Activated CD4-positive, alpha-beta memory T cell treated with anti-CD3 and anti-CD28 coated beads, Interleukin-2, amount 10 ng/mL, durations not matched to agents 7 days and 5 days (primary cell): ENCODE measurements at places on chromosomes 12 and 14. TPM values are rescaled to one million over a fixed set of nuclear protein-coding genes. Genes with fewer than 3 reads are reported as not detected.

DNA sequence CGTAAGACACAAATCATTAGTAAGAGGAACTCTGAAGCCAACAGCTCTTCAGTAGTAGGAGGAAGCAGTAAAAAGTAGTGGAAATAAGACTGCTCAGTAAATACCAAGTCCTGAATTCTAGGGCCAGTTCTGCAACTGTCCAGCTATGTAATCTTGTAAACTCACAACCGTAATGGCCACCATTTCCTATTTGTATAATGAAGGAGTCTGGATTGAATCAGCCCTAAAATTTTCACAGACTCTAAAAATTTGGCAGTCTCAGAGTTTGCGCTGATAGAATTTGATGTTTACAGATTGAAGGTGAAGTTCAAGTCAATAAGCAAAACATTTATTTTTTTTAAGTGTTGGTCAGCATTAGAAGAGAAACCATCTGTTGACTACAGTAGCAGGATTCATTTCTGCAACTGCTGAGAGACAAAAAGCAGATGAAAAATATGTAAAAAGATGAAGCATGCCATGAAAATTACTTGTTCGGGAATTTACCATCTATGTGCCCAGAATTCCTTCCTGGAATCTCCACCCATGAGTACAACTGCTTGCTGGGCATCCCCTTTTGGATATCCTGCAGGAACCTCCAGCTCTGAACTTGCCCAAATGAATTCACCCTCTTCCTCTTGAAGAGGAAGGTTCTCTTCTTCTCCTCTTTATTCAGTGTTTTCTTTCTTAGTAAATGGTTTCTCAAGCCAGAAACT, 47.5 kb downstream of the GALNT4 start:
- no peak for DNase-seq

DNA sequence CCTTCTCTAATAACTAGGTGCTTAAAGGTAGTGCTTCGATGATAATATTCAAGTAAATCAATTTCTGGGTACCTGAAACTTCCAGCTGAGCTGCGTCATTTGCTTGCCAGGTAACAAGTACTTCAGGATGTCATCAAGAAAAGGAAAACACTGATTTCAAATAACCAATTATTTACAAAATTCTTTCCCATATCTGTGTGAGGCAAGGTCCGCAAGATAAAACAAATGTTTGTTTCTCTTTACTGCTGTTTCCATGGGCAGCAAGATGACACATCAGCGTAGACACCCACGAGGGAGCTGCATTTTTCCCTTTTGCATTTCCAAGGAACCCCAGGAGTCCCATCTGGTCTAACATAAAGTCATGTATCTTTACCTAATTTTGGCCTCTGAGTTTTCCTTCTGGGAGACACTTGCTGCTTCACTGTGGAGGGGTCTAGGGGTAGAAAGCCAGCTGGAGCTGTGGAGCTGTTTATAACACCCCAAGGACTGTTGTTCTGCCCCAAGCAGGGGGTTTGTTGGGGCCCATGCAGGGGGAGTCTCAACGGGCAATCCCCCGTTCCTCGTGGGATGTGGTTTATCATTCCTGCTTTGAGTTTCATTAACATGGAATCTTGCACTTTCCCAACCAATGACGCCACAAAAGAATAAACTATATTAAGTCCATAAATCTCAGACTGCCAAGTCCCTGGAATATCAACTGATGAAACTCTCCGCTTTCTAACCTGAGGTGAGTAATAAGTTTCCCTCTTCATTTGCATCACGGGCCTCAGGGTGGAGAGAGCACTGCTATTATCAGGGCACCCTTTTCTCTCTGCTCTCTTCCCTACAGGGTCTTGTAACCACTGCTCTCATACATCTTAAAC, 112.8 kb upstream of the PELI2 start:
- DNase-seq = no peak

DNA sequence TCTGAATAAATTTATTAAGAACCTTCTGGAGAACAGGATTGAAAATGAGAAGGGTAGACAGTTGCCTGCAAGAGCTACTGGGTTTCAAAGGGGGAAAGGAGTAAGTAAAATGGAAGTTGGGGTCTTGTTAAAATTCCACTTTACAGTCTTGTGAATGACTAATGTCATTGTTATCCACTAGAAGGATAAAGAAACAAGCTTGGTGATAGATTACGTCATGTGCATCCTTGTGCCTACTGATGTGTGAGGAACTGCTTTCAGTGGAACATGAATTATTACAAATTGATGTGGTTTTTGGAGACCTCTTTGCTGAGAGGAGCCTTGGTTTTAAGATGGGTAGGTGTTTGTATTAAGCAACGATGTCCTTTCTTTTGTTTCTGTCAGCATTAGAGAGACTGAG, 272.5 kb upstream of the PRICKLE1 start:
- no peak for DNase-seq

GRCh38 chr14:61498303-61498702, 176.9 kb downstream of the PRKCH start:
- no peak for DNase-seq

DNA sequence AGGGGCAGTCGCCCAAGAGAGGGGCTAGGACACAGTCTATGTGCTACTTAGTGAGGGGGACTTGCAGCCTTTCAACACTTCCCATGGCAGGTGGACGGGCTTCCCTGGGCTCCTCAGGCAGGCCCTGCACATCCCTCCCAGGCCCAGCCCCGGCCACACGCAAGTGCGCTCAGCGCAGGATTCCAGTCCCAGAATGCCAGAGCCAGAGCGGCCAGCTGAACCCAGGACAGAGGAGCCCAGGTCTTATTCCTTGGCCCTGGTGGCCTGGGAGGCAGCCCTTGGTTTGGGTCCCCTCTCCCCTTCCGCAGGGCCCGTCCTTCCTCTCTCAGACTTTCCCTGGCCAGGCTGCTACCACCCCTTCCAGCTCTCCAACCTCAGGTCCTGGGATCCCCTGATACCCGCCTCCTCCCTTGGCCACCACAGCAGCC, 12.0 kb downstream of the DLK1 start:
- DNase-seq = no peak

IRAK3 gene
- 1.8 TPM for total RNA-seq

MGP gene
- total RNA-seq = not detected

DNA sequence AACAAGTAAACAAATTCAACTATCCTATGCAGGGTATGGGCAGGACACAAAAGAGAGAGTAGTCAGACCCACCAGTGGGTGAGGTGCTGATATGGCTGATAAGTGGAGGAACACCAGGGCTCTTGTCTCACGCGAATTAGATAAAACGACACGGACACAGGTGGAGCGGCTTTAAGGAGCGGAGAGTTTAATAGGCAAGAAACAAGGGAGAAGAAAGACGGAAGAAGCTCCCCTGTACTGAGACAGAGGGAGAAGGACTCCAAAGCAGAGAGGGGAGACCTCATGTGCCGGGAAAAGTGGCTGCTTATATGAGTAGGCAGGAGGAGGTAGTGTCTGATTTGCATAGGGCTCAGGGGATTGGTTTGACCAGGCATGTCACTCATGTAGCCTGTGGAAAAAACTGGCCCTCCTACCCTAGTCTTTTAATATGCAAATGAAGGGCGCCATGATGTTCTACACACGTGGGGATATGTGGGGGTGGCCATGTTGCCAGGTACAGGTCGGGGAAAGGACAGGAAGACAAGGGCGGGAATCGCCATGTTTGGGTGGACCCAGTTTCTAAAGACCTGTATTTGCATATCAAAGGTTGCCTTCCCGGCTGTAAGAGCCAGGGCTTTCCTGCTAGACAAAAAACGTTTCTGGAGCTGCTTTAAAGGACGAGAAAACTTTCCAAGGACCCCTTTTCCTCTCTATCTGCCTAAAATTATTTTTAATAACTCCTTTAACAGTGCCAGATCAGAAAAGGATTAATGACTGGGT, 28.8 kb downstream of the RPGRIP1 start:
- peak; percentile 75 for DNase-seq

DNA sequence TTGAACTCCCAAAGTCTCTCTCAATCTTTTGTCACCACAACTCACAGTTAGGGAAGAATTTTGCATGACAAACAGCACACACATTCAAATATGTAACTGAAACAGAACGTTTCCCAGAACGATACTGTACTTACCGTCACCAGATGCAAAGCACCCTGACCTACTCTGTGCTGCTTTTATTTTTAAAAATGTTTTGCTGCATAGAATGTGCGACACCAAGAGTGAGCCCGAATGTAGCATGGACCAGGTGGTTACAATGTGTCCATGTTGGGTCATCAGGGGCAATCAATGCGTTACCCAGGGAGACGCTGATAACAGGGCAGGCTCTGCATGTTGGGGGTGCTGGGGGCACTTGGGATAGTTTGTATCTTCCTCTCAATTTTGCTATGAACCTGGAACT, 14.6 kb upstream of the EIF5 start:
- DNase-seq = no peak

MSI1 gene
- total RNA-seq = not detected

GRCh38 chr12:57623811-57624390, 9.1 kb downstream of the B4GALNT1 start:
- no peak for DNase-seq

DNA sequence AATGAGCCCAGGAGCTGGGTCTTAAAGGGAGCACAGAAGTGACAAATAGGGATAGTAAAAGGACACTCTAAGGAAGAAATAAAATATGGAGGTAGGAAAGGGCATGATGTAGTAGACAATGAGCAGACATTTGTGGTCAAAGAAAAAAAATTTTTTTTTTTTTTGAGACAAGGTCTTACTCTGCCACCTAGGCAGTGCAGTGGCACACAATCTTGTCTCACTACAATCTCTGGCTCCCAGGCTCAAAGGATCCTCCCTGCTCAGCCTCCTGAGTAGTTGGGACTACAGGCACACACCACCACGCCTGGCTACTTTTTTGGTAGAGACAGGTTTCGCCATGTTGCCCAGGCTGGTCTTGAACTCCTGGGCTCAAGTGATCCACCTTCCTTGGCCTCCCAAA, 8.5 kb downstream of the FKBP3 start:
- no peak for DNase-seq

DNA sequence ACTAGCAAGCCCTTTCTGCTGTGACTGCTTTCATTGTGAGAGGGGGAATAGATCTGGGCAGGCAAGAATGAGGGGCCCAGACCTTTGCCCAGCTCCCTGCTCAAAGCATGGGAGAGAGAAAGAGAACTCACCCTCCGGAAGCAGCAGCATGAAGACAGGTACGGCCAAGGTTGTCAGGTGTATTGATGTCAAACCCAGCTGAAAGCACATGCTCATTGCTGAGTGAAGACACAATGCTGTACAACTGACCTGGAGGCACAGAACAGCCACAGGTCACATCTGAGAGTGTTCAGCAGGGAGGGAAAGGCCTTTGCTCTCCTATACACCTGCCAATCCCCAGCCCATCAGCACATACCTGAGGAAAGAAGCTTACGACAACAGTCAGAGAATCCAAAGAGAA, 5.5 kb downstream of the ANKRD52 start:
- DNase-seq = no peak

DNA sequence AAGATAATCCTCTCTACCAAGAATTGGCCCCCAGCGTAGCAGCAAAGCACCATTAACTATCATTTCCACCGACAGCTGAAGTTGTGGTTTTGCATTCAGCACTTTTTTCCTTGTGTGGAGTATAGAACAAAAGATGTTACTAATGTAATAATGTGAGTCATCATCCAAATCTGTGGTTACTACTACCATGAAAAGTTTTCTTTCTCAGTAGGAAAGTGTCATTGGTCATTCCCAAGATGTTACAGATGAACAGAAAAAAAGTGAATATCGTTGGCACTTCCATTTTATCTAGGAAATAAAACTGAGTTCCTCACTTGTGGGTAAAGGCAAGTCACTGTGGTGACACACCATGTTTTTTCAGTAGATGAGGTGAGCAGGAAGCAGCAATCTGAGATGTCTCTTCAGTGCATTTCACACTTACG, 30.3 kb upstream of the IFNG start:
- peak; percentile 47 for DNase-seq

RBP5 gene
- 1.8 TPM for total RNA-seq

CLEC4E gene
- not detected for total RNA-seq

ACVRL1 gene
- not detected for total RNA-seq
